ENCODE measurements at places on chromosomes 5 and 9. TPM values are rescaled to one million over a fixed set of nuclear protein-coding genes. Genes with fewer than 3 reads are reported as not detected.

DNA sequence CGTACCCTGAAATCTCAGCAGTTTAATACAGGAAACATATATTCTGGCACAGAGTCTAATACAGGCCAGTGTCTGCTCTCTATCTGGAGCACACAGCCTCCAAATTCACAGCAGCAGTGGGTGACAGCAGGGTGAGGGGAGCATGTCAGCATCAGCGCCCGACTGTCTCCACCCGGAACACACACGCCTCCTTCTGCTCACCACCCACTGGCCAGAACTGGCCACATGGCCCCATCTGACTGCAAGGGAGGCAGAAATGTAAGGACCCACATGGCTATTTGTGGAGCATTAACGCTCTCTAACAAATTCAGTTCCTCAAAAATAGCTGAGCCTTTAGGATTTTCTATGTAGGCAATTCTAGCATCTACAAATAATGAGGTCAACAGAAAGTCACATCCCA, 24.6 kb downstream of the UBE2QL1 start:
- no peak for DNase-seq

DNA sequence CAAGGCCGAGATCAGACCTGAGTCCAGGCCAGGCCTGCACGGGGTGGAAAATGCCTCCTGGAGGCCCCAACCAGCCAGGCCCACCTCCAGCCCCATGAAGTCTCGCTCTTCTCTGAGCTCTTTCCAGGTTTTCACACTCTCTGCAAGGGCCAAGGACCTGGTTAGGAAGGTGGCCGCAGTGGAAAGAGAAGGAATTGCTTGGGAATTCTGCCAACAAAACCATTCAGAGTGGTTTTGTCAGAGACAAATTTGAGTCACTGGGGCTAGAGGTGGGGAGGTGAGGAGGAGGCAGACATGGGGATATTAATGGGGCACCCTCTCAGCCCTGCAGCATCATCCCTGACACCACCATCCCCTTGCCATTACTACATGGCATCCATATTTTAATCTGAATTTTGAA, 261.0 kb downstream of the ROR2 start:
- DNase-seq, result no peak

DNA sequence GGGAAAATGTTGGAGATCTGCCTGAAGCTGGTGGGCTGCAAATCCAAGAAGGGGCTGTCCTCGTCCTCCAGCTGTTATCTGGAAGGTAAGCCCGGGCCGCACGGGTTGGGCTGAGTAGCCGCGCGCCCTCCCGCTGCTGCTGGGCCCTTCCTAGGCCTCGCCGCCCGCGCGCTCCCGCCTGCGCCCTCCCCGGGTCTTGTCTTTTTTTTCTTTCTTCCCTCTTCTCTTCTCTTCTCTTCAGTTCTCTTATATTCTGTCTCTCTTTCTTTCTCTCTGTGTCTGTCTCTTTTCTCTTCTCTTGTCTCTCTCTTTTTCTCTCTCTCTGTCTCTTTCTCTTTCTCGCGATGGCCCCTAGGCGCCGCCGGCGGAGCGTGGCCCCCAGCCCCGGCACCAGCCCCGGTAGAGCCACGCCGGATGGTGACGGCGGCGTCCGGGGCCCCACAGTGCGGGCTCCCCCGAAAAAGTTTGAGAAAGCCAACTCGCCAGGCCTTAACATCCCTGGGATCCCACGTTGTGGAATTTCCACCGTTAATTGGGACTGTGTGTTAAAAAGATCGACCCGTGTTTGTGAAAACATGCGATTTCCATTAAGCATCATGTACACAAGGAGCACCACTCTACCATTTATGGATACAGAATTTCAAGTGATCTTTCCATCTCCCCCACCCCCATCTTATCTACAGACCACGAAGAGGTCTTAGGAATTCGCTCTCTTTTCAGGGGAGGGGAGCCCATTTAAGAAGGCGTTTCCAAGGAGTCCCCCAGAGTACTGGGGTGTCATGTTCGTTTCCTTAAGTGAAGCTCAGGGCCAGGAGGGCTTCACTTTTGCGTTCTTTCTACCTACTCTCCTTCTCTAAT, 616 bp downstream of the ABL1 start:
- DNase-seq, result peak; percentile 65

DNA sequence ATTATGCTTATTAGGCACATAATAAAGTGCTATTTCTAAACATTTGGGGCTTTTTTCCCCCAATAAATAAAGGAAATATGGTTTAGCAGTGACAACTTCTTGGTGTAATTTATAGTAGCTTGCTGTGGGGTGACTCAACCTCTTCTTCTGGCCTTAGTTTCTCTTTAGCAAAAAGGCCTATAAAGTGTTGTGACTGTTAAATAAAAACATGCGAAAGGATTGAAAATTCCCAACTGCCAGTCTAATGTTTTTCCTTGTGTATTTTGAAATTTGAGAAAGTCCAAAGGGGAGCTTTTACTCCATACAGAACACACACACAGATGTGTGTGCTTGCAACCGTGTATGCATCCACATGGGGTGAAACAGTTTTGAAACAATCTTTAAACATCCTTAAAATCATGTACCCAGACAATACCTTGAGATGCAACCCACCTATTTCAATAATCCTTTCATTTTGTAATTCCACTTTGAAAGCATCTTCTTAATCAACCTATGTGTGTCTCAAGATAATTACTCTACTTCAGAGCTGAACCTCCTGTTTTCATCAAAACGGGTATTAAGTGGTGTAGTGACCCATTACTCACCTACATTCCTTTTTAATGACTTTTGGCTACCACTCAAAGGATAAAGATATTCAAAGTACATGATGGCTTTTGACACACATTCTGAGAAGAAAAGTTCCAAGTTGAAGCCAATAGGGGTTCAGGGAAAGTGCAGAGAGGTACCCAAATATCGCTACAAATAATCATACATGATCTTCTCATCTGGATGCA, 123.8 kb downstream of the DROSHA start:
- DNase-seq, result no peak

- DNase-seq, result no peak
These were observed 2.2 kb downstream of the BTNL3 start for GRCh38 chr5:180990882-180991242.

GRCh38 chr5:72480841-72481240, 26.4 kb downstream of the ZNF366 start:
- DNase-seq, result no peak

DNA sequence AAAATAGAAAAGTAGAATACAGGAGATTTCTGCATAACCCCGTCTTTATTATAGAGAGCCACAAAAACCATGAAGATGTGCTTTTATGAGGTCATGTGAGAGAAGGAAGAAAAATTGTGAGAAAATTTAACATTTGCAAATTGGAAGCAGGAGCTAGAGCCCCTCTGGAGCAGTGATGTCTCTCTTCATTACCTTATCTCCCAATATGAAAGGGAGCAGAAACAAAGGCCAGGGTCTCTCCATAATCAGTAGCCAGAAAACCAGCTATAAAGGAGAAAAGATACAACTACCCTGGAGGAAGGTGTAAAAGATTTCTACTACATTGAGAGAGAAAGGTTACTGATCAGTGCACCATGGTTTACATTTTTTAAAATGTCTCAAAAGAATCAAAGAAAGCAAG, 53.2 kb upstream of the ITGA1 start:
- no peak for DNase-seq

- no peak for DNase-seq
These were observed 1317.4 kb upstream of the CDH9 start for GRCh38 chr5:28355831-28356230.

FAM114A2 gene
- 31.8 TPM for total RNA-seq

TMEM174 gene
- not detected for total RNA-seq

C5orf52 gene
- total RNA-seq, result not detected

SLC6A3 gene
- total RNA-seq, result not detected

CRB2 gene
- not detected for total RNA-seq

FBXO10 gene
- 5.0 TPM for total RNA-seq
